Activated CD4-positive, CD25-positive, alpha-beta regulatory T cell treated with anti-CD3 and anti-CD28 coated beads, Interleukin-2, amount 50 U/mL, for 72 hours (primary cell): ENCODE measurements at places on chromosomes 11 and 22.

DNA sequence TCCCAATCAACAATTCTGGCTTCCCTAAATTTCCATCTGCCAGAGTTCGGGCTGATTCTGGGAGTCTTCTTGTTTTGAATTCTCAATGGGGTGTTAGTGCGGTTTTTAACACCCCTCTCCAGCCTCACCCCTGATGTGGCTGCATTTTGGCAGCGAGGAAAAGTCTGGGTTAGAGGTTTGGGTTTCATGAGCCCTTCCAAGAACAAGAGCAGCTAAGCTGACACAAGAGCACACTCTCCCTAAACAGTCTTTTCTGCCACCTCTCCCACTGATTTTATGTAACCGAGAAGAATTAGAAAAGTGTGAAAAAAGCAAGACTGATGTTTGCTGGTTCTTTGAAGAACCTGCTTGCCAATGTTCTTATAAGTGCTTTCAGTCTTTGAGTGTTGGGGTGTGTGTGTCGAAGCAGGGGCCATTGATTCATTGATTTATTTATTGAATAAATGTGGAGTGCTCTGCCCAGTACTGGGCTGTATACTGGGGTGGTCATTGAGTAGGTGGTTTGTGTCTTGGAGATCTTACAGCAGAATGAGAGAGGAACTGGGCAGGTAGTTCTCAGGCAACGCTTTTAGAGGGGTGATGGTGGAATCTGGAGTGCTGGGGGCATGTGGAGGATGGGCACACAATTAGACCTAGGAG lies 101.5 kb downstream of the TRAF6 start:
- no peak for DNase-seq

GRCh38 chr11:76298255-76298654 lies 82.7 kb downstream of the THAP12 start:
- no peak for DNase-seq

- no peak for DNase-seq
These were observed 5.7 kb upstream of the LIN7C start for GRCh38 chr11:27512238-27512637.

GRCh38 chr11:104690241-104690640 lies 208.0 kb downstream of the CASP12 start:
- DNase-seq: no peak

DNA sequence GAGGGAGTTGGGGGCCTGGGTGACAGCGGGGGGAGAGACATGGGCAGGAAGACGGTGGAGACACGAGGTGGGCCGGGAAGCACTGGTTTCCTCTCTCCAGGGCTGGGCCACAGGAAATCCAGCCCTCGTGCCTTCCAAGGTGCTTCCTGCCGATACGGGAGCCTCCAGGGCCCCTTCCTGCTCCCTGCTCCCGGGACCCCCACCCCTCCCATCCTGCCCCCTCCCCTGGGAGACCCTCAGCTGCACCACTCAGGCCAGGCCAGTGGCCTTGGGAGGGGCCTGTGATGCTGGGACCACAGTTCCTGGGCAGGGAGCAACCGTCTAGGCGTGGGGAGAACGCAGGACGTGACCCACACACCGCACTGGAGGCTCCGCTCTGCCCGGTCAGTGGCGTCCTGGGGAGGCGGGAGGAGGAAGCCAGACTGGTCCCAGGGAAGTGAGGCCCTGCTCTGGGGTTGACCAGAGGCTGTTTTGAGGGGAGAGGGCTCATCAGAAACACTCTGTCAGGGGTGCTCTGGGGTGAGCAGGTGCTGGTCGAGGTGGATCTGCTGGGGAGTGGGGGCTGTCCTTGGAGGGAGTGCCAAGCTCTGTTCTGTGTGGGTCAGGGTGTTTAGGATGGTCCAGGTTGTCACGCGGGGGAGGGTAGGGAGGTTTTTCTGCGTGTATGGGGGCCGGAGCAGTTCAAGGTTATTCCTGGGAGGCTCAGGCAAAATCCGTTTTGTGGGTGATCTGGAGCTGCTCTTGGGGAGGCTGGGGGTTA lies at the start of gene SHANK3:
Gene SHANK3 (plus strand): TSS at position 353 of the 760 bp plus-strand sequence.
- DNase-seq: no peak
